ENCODE measurements at places on chromosomes 2 and 18.

DNA sequence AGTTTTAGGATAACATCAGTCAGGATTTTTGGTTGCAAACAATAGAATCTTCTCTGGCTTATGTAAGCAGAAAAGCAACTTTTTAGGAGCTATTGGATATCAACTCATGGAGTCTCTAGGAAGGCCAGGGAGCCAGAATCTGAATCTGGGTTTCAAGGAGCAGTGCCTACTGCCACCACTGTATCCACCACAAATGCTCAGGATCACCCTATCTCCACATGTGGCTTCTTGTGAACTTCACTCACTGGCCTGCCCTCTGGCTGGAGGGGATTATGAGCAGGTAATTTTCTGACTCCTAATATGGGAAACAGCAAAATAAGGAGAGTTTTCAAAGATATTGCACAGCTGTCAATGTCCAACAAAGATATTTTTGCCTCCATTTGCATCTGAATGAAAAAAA, 142.9 kb downstream of the PKP4 start:
- DNase-seq: no peak

- DNase-seq: no peak
These were observed 264.6 kb downstream of the RBM43 start for GRCh38 chr2:150997066-150997465.

DNA sequence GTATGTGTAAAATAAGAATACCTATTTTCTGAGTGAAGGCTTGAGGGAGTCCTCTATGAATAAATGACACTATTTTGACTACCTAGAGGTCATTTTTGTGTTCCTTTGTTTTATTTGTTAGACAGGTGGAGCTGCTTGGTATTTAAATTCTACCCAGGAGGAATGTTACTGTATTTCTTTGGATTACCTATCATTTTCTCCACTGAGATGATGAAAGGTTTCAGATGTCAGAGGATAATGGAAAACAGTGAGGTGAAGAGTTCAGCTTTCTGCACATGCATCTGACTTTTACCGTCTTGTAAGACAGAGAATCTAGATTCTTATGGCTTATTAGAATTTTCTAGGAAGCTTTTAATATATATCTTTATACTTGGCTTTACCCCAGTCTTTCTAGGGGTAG, 689.8 kb upstream of the NXPH2 start:
- DNase-seq: no peak

DNA sequence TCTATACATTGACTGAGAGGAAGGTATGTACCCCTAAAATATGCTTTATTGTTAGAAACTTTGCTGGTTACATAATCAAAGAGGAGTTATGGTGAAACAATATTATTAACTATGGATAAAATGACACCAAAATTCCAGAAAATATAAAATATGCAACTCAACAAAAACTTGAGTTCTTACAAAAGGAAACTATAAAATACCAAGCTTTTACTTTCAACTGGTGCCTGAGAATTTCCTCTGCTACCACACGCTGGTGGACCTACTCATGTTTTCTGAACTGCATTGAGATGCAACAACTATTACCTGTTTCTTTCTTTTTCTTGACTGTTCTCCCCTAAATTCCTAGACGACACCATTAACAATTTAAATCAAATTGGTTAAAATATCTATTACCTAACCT, 8.2 kb upstream of the NFE2L2 start:
- DNase-seq: no peak

DNA sequence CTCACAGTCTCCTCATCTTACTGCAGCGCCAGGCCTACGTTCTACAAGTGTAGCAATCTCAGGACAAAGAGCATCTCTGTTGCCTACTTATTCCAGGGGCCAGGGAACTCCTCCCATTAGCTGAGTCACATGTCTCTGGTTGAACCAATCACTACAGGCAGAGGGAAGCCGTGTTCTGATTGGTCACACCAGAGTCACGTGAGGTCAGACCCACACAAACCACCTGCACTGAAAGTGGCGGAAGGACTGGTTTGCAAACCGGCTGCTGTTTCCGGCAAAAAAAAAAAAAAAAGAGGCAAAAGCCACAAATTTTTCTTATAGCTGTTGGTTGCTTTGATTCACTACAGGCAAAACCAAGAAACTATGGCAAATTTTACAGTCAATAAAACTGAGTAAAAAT, 21.9 kb upstream of the USP14 start:
- no peak for DNase-seq

DNA sequence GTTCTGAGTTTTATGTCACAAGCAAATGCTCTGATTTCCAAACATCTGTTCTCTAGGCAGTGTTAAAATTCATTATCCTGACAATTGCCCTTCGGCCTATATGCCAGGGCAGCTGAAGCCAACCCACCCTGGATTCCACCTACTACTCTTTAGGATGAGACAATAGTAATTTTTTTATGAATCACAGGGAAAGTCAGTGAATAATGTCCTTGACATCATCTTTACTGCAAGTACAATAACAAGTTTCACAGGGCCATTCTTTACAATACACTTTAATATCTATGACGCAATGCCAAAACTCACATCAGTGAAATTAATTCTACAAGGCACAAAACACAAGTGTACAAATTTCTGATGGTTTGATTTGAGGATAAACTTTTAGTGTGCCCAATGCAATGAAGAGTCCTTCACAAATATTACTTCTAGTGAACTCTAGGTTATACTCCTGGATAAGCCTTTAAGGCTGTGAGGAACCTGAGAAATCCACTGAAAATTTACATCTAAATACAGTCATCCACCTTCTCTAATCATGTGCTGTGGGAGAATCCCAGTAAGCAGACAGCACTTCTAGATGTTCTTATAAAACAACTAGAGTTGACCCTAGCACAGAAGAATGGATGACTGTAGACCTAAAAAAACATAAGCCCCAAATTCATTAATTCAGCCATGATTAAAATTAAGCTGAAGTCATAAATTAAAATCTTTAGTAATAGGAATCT, 77.3 kb upstream of the CTLA4 start:
- no peak for DNase-seq

- DNase-seq: no peak
These were observed 2.9 kb upstream of the BCL2L11 start for GRCh38 chr2:111117598-111118480.

DNA sequence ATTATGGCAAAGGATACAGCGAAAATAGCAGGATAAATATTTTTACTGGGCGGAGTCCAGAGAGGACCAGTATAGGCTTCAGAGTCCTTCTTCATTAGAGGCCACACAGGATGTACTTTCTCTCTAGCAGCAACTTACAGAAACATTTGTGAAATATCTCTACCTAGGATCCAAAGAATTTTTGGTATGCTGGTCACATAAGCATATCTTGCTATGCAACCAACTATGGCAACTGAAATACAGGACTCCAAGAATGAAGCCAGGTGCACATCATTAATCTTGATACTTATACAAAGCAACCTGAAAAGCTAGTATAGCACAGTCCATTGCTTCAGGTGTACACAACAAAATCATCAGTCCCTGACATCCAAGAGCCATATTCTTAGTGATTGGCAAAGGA, 59.1 kb upstream of the NABP1 start:
- no peak for DNase-seq

GRCh38 chr2:109139865-109140396, 10.9 kb downstream of the SH3RF3 start:
- DNase-seq: no peak

DNA sequence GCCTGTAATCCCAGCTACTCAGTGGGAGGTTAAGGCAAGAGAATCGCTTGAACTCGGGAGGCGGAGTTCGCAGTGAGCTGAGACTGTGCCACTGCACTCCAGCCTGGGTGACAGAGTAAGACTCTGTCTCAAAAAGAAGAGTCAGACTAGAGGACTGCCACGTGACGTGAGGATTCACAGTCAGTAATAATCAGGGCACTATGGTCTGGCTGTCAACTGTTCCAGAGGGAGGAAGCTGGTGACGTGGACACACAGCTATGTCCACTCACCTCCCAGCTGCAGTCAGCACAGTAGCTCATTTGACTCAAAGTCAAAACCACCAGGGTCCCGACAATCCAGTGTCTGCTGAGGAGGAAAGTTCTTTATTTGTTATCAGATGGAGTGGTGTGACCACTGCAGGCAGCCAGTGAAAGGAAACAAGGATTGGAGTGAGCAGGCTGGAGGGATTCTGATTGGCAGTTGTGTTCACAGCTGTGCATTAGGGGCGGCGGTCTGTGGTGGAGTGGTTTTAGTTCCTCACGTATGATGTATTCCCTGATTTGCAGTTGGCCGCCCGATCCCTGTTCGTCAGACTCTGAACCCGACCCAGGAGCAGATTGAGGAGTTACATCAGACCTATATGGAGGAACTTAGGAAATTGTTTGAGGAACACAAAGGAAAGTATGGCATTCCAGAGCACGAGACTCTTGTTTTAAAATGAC, 37.9 kb downstream of the MOGAT1 start:
- DNase-seq: no peak

Measured in stimulated activated CD8-positive, alpha-beta memory T cell treated with anti-CD3 and anti-CD28 coated beads, Interleukin-7, amount 100 ng/mL, for 1 hour (primary cell).